ENCODE measurements at places on chromosomes 12 and 14.

- DNase-seq, result no peak
Measured at GRCh38 chr12:1872001-1872400, 46.5 kb downstream of the CACNA2D4 start.

DNA sequence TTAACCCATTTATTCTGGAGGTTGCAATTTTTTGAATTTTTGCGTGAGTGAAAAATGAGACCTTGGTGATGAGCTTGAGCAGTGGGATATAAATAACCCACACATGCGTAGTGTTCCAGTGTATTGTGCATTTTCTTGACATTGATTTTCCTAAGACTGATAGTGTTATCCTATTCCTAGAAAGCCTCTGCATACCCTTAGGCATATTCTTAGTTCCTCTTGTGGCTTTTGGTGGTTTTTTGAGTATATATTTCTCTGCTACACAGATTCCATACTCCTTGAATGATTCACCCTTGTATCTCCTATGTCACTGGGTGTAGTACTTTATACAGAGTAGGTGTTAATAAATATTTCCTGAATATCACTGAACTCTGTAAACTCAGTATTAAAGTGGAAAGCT is 363.4 kb upstream of the PDE3A start:
- DNase-seq, result no peak

DNA sequence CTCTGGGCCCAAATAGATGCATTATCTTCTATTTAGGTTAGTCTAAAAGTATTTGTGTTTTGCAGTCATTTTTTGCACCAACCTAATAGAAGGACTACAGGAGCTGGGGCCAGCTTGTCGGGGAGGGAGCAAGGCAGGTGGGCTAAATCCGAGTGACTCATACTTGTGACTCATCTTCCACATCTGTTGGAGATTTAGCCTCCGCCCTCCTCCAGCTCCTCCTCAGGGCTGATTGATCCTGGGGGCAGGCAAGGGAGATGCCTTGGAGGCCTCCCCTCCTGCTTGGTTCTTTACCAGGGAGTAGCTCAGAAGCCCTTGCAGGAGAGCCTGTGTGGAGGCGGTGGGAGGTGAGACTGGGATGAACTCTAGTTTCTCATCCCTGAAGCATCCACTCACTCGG is 27.9 kb downstream of the RHOF start:
- DNase-seq, result no peak

DNA sequence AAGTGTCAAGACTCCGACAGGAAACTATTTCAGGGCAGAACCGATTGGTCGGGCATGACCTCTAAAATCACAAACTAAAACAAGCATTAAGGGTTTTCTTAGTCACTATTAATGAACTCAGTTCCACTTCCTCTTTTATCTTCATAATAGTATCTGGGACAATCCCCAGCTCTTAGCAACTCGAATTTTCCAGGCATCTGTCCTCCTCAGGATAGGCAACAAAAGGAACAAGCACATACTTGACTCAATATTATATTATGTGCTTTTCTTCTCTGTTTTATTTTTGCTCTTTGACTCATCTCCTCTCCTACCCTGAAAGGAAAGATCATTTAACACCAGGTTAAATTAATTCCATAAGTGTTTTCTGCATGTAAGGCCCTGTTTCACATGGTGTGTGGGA is 638.3 kb upstream of the TBX3 start:
- DNase-seq, result no peak

DNA sequence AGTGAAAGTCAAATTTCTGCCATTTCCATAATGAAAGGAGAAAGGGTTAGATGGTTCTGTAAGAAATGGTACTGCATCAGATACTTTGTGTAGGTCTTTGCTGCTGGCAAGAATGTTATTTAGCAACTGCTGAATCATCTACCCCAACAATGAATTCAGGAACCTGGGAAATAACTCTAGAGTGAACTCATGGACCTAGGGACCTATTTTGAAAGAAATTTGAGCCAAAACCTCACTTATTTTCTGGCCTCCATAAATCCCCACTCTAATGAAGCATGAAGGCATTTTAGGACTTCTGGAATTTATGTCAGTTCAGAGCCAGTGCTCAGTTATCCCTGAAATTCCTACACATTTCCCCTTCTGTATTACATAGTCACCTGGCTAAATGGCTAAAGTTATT is 50.9 kb upstream of the CPNE8 start:
- DNase-seq, result no peak

DNA sequence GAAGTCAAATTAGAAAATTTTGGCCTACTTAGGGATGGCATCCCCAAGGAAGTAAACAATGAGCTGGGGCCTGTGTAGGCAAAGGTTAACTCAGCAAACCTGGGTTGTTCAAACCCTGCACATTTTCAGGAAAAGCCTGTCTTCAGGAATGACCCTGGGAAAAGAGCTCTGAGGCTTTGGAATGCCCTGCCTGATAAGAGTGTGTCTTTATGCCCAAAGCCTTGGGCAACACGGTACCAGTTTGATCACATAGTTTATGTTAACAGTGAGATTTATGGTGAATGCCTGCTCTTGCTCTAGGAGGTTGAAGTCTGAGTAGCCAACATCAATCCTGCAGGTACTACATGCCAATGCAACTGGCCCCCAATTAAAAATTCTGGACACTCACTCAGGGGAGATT is 28.2 kb upstream of the STAB2 start:
- no peak for DNase-seq

GRCh38 chr12:124621296-124621660 is 53.9 kb upstream of the NCOR2 start:
- DNase-seq, result no peak

DNA sequence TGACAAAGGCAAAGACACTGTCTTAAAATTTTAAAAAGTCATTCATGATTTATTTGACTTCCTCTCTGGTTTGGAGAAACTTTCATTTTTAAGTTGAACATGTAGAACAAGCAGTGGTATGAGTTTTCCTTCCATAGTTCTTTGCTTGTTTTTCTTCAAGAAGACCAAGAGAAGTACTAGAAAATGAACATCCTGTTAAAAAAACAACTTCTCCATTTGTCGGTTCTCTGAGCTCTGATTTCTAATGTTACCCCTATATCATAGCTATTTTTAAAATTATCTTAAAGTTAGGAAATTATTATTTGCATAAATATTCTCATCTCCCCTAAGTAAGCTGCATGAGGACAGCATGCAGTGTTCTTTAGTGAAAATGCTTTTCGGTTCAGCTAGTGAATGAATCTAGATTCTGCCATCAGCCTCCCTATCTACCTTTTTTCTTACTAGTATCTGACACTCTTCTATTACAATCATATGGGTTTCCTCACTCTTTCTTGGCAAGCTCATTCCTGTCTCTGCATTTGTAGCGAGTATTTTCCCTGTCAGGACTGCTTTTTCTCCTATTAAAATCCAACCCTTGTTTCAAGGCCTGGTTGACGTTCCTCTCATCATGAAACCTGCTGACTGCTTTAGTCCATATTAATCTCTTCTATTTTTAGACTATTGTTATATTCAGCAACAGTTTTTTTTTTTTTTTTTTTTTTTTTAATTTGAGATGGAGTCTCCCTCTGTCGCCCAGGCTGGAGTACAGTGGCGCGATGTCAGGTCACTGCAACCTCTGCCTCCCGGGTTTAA is 15.8 kb downstream of the DIP2B start:
- DNase-seq, result no peak

- no peak for DNase-seq
Measured at GRCh38 chr14:47676315-47676617, 861 bp upstream of the MDGA2 start.

- DNase-seq, result no peak
Measured at GRCh38 chr14:58705066-58705465, 67.3 kb downstream of the DACT1 start.

- no peak for DNase-seq
Measured at GRCh38 chr14:48289701-48290100, 614.3 kb upstream of the MDGA2 start.

DNA sequence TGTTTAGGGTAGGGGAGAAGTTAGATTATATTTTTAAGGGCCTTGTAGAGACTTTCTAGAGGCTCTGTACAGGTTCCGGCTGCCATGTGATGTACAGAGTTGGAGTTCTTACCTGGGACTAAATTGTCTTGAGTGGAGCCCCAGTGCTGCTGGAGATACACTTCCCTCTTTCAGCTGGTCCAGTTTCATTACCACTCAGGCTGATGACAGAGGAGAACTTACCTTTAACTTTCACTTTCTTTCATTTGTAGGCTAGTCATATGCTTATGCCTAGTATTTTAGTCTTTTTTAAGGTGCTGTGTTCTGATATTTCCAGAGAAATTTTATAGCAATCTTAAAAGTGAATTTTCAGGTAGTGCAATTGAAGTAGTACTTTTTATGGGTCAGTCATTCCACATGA is 117.3 kb downstream of the ERC1 start:
- no peak for DNase-seq

DNA sequence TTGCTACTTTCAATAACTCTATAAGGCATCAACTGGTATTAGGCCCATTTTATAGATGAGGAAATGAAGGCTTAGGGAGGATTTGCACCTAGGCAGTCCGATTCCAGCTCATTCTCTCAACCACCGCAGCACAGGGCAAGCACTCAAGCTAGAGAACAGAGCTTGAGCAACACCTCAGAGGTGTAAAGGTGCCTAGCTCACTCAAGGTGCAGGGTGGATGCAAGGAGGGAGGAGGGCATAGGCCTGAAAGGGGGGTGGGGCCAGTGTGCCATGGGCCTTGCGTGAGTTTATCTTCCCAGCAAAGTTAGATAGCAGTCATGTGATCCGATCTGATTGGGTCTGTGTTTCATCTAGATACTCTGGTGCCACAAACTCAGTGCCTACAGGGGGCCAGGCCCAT is 10.2 kb upstream of the EMP1 start:
- DNase-seq, result no peak

DNA sequence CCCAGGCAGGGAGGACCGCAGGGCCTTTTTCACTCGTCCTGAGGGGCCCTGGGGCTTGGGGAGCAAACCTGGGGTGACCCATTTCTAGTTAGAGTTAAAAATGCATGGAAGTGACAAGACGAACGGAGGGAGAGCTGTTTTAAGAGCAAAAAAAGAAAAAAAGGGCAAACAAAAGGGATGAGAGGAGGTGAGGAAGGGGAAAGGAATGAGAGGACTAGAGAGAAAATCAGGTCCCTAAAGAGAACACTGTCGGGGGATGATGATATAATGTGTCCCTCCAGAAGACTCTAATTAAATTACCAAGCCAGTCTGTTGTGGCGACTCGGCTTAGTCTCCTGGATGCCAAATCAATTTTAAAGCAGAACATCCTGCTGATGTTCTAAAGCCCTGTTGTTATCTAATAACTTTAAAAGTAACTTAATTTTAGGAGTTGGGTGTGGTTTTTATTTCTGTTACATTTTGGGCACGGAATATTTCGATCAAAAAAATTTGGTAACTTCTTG is 1.1 kb downstream of the ANO6 start:
- DNase-seq, result no peak

DNA sequence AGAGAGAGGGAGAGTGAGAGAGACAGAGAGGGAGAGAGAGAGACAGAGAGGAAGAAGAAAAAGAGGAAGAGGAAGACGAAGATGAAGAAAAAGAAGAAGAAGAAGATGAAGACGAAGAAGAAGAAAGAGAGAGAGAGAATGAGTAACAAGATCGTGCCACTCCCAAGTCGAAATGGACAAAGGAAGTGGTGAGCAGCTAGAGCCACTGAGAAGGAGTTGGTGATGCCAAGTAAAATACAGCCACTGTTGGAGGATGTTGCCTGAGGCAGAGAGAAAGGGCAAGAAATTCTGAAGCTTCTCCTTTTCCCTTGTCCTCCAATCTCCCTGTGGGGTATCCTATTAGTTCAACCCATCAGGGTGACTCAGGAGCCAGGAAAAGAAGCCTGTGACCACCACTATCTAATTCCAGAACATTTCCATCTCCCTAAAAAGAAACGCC is 12.5 kb upstream of the ANAPC5 start:
- no peak for DNase-seq

DNA sequence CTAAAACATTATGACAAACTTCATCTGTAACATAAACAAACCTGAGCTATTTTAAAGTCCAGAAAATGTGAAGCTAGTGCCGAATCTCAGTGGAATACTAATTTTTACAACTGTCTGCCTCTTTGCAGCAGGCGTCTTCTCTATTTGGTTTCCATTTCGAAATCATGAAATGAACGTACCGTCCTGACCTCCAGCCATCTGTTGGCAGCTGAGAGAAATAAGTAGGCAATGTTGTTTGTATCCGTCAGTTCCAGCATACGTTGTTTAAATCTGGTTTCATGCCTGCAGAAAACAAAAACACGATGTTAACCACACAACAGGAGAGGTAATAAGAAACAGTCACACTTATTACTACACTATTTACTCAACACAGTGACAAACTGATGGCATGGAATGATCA is 54.3 kb upstream of the KCNJ8 start:
- no peak for DNase-seq

DNA sequence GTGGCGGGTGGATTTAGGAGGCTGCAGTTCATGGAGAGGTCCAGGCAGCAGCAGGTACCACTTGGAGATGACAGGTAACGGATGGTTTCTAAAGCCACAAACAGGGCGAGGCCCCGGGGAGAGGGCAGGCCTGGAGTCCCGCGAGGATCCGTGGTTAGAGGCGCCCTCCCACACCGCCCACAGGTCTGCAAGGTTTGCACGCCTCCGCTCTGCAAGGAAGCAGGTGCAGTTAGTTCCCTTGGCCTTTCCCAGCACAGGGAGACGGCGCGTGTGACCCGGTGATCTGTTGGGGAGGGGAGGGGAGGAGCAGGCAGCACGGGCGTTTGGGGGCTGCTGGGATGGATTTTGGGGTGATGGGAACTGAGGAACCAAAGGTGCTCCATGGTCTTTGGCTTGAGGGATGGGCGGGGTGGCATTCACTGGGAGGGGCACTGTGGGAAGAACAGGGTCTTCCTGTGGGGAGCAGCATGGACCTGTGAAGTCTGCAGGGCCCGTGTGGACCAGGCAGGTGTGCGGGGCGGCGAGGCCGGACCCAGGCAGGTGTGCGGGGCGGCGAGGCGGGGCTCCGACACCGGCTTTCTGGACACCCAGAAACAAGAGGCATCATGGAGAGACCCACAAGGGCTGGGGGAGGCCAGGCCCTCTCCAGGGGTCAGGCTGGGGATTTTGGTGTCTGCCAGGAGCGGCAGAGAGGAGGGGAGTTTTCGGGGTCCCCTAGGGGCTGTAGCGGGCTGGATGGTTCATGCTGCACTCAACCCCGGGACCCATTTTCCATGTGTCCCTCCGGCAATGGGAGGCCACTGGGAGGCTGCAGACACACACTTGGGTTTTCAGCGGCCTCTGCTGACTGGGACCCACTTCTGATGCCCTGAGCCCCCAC is 29.1 kb downstream of the NOC4L start:
- peak; percentile 17 for DNase-seq

- no peak for DNase-seq
Measured at GRCh38 chr12:113271466-113271852, 50.2 kb downstream of the TPCN1 start.

GRCh38 chr12:46131732-46132469 is 136.9 kb downstream of the SLC38A1 start:
- DNase-seq, result no peak

- no peak for DNase-seq
Measured at GRCh38 chr12:30968211-30968610, 41.7 kb downstream of the TSPAN11 start.

- no peak for DNase-seq
Measured at GRCh38 chr14:22105006-22105623, 431.5 kb upstream of the OR4E1 start.

- DNase-seq, result no peak
Measured at GRCh38 chr12:4829793-4830162, 79.9 kb upstream of the KCNA1 start.

GRCh38 chr12:100753837-100754236 is 40.7 kb upstream of the ANO4 start:
- no peak for DNase-seq

All from activated naive CD4-positive, alpha-beta T cell treated with anti-CD3 and anti-CD28 coated beads, Interleukin-2, amount 50 U/mL, for 16 hours (primary cell).